GM13976 (cell line): ENCODE measurements at places on chromosomes 13 and 19.
A peak's percentile ranks its signal among the peaks of the same experiment; 100 is the strongest.

- DNase-seq = no peak
These were observed 243.6 kb downstream of the NDFIP2 start for GRCh38 chr13:79724348-79725103.

DNA sequence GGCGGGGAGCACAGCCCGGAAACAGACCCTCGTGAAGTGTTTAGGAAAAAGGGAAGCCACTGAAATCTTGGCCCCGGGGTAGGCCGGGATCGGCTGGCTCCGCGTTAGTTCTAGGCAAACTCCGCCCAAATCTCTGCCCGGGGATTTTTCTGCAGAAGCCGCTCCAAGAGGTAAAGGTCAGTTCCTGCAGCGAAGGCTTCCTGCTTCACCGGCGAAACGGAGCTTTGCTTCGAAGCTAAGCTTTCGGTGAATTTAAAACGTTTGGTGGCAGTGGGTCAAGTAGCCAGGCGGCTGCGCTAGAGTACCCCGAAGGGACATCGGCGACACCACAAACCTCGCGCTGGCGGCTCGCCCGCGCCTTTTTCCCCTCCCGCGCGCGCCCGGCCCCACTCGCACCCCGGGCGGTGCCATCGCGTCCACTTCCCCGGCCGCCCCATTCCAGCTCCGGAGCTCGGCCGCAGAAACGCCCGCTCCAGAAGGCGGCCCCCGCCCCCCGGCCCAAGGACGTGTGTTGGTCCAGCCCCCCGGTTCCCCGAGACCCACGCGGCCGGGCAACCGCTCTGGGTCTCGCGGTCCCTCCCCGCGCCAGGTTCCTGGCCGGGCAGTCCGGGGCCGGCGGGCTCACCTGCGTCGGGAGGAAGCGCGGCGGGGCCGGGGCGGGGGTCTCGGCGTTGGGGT is 441 bp downstream of the GJB2 start:
- DNase-seq = peak; percentile 56

DNA sequence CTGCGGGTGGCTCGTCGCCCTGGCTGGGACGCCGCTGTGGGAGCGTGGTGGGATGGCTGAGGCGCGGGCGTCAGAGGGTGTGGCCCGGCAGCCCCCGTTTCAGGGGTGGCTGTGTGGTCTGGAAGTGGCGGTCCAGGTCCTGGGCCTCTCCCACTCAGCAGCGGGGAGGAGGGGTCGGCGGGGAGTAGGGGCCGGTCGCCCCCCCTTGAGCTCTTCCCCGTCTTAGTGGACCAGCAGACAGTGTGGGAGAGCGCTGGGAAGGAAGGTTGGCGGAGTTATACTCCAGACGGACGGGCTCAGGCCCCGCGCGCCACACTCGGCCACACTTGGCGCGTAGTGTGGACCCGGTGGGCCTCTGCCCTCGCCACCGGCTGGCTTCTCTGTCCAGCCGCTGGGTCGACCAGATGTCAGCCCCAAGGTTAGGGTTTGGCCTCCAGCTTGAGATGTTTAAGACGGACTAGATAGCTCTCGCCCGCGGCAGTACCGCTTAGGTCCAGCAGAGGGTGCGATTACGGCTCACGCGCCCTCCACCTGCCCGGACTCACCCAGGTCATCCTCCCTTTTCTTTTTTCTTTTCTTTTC is 21.7 kb upstream of the ZNF429 start:
- peak; percentile 50 for DNase-seq

DNA sequence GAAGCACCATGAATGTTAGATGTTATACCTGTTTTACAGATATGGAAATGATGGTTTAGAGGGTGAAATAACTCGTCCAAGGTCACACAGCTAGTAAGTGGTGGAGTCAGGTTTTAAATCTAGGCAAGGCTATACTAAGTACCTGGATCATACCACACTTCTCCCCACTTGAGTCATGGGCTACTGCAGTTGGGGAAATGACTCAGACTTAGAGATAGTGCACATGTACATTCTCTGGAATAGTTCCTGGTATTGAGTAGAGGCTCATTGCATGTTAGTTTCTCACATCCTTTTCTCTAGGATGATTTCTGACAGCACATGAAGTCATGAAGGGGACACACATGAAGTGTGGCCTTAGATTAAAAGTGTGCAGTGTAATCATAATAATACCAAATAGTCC is 76.2 kb upstream of the TNFSF11 start:
- DNase-seq = peak; percentile 38

DNA sequence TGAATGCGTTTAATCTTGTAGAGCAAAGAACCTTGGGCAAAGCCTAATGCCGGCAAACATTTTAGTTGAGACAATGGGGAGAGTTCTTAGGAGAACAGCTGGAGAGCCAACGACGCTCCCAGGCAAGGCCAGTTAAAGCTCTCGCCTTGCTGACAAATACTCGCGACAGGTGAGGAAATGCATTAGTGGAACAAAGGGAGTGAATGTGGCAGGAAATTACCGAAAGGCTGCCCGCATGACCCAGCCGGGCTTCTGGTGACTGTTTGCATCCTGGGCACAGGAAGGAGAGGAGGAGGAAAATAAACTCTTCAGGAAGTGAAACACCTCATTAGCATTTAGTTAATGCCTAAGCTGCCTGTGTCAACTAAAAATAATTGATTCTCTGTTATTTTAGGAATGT is 74.6 kb downstream of the SHISA2 start:
- no peak for DNase-seq

DNA sequence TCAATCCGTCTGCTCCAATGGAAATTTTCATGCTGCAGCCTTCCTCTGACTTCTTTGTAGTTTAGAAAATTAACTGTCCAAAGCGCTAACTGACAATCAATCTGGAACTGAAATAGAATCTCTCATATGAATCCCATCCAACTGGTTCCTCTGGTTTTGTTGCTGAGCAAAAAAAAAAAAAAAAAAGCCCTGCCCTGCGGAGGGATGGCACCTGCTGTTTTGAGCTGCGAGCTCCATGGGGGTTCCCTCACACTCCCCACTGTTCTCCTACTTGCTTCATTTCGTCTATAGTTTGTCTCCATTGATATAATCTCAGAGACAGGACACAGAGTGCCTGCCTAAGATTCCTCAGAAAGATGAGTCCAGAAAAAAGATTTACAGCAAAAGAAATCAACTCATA is 33.4 kb downstream of the FAAP24 start:
- DNase-seq = no peak

DNA sequence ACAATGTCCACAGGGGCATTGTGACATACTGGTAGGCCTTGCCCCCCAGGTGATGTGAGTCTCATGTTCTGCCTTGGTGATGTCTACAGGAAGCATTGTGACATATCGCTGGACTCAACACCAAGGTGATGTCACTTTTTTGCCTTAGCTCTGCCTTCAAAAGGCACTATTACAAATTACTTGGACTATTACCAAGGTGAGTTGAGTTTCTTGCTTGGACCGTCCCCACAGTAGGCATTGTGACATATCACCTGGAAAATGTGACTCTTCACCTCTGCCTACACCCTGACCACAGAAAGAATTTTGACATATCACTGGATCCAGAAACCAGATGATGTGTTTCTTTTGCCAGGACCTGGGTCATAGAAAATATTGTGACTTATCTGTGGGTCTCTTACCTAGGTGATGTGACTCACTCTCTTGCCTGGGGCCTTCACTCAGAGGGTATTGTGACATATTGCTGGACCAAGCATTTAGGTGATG is 60.6 kb upstream of the ZNF724 start:
- DNase-seq = no peak

DNA sequence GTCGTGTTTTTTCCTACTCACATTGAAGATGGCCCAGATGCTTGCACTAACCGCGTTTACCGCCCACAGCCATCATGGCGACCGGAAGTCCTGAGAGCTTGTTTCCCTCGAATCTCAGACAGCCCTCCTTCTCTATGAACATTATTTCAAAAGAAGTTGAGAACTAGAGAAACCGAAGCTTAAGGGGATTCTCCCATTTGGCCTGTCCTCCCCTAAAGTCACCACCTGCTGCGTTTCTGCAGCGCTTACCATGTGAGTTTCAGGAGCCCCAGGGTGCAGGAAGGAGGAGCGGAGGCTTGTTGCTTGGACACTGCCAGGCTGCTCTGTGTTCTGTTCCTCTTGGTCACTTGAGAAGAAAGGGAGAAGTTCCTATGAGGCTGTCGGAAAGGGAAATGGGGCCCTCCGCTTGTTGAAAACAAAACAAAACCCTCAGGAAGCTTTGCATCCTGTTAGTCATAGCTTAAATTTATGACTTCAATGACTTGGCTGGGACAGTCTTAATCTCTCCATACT is 6.2 kb downstream of the CARD8 start:
- DNase-seq = peak; percentile 53

DNA sequence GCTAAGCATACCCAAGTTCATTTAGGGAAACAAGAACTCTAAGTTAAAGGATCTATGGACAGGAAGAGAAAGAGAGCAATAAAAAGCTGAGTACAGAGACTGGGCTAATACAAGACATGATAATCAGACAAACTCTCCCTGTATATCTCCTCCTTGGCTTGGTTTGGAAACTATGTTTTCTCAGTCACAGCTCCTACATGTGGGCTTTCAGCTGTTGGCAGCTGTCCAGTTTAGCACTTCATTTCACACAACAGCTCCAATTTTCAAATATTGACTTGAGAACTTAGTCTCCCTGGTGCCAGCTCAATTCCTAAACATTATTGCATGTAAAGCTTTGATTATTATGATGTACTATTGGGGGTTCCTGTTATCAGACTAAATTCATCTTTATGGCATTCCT is 222.8 kb upstream of the OBI1 start:
- DNase-seq = no peak

DNA sequence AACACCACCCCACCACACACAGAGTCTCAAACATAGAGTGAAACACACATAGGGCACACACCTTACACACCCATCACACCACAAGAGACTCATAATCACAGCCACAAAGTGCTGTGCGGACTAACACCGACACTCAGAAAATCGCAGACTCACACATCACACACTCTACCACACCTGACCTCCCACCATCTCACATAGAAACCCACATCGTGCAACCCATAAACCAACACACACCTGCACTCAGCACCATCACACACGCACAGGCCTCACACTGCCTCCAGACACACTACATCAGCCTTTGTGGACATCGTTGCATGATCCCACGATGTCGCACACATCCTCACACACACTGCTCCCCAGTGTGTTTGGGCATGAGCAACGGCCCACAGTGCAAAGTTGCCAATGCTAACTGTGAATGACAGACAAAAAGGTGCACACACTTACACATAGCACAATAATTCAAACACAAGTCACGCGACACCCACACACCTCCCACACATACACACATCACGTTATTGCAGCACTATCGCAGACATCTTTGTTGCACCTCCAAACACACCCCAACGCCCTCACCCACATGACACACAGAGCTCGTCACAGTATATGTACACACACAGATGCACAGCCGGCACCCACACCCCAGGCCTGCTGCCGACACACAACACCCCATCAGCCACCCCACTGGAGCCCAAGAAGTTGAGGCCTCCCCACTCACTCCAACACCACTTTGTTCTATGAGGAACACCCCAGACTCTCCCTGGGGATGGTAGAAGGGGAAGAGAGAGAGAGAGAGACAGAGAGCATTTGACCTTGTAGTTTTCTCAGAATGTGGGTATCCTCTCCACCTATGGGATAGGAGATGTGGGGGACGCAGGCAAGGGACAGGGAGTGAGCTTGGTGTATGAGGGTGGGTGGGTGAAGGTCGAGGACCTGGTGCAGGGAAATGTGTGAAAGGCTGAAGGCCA is 1.2 kb upstream of the ATP1A3 start:
- DNase-seq = no peak

DNA sequence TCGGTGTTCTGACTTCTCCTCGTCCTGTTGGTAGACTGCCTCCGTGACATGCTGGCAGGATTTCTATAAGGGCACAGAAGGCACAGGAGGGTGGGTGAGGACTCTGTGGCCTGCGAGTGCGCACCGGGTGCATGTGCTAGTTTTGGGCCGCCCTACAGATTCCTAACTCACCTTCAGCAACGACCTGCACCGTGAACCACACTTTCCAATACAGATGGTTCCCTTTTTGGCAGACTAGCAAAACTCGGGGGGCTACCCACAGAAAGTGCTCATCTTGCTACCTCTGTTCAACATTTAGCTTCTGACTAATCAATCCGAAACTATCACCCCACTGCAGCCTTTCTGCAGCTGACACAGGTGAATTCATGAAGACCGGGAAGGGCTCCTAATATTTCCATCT is 14.1 kb upstream of the AMER2 start:
- peak; percentile 62 for DNase-seq

- DNase-seq = no peak
These were observed 1476.9 kb downstream of the EFNB2 start for GRCh38 chr13:105058517-105058916.

- peak; percentile 12 for DNase-seq
These were observed 565.1 kb downstream of the LIG4 start for GRCh38 chr13:107650081-107650701.

- DNase-seq = no peak
These were observed 1189.9 kb downstream of the UQCRFS1 start for GRCh38 chr19:28023064-28023463.

- DNase-seq = no peak
These were observed 10.6 kb downstream of the DCAF15 start for GRCh38 chr19:13962699-13963602.

DNA sequence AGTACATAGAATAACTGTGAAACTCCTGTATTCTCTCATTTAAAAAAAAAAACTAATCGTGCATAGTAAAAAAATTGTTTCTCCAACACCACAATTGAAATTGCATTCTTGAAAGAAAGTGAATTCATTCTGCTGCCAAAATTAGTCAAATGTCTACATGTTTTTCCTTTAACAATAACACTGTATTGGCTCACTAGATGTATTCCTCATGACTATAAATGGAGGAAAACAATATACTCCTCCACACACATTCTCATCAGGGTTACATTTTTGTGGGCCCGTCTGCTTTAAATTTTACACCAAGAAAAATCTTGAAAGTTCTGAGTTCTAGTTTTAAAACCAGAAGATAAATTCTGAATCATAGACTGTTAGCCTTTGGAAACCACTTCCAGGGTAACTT is 233.6 kb downstream of the KLF12 start:
- DNase-seq = no peak

GRCh38 chr19:482186-483041 is 13.9 kb upstream of the MADCAM1 start:
- no peak for DNase-seq

DNA sequence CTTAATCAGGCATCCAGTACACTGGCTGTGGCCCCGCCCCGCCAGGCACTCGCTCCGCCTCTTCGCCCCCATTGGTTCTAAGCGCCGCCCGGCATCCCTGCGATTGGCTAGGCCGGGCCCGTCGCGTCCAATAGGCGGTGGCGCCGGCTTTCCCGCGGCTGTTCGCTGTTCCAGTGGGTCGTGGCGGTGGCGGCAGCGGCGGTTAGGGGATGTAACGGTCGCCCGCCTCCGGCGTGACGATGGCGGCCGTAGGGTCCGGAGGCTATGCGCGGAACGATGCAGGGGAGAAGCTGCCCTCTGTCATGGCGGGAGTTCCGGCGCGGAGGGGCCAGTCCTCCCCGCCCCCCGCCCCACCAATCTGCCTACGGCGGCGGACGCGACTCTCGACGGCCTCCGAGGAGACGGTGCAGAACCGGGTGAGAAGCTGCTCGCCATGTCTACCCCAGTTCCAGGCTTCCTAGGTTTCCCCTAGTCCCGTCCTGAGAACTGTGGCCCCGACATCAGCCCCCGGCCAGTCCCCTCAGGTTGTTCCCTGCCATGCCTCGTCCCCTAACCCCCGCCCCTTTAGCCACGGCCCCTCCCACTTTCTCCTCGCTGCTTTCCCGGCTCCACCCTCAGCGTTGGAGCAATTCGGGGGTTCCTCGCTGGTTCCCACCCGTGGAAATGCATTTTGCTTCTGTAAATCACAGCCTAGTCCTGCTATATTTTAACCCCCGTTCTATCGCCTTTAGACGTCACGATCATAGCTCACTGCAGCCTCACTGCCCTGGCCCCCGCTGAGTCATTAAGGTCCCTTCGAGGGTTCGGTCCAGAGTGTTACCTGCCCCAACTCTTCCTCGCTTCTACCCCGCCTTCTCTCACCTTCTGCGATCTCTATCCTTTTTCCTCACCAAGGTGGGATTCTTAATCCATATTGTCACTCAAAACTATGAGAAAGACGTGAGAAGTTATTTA is at the start of gene WDR62:
Gene WDR62 (plus strand): TSS at position 165 of the 954 bp plus-strand sequence. CDS start 75 bp downstream, at position 240.
- DNase-seq = peak; percentile 98
